ENCODE measurements at places on chromosomes 12 and 14. TPM values are rescaled to one million over a fixed set of nuclear protein-coding genes. Genes with fewer than 3 reads are reported as not detected.

The CISTR gene
- not detected for polyA plus RNA-seq

The ERP27 gene
- polyA plus RNA-seq = 30.8 TPM

The RHEBL1 gene
- polyA plus RNA-seq = 1.5 TPM

The BEGAIN gene
- polyA plus RNA-seq = 2.2 TPM

The COQ6 gene
- 30.0 TPM for polyA plus RNA-seq

The GPRC5A gene
- polyA plus RNA-seq = 7.1 TPM

The PKP2 gene
- 21.5 TPM for polyA plus RNA-seq

The ADCK1 gene
- polyA plus RNA-seq = 9.8 TPM

The AKAP6 gene
- 1.9 TPM for polyA plus RNA-seq

The BICD1 gene
- polyA plus RNA-seq = 21.5 TPM

The CSAD gene
- 117 TPM for polyA plus RNA-seq

The SPTB gene
- 11.1 TPM for polyA plus RNA-seq

The ABCC9 gene
- 23.8 TPM for polyA plus RNA-seq

The KLRC1 gene
- polyA plus RNA-seq = 0.87 TPM

The WIF1 gene
- 2.0 TPM for polyA plus RNA-seq

The RNF212B gene
- polyA plus RNA-seq = 1.8 TPM

The DBX2 gene
- polyA plus RNA-seq = not detected

The HOXC6 gene
- 49.3 TPM for polyA plus RNA-seq

The COCH gene
- polyA plus RNA-seq = 5.3 TPM
